ENCODE measurements at places on chromosomes 12 and 14. TPM values are rescaled to one million over a fixed set of nuclear protein-coding genes. Genes with fewer than 3 reads are reported as not detected.

PIANP gene
- 15.4 TPM for total RNA-seq

DNAJC22 gene
- total RNA-seq: 1.1 TPM

PWP1 gene
- 39.8 TPM for total RNA-seq

LRRC9 gene
- 0.65 TPM for total RNA-seq

TAS2R46 gene
- 1.6 TPM for total RNA-seq

RNASE7 gene
- not detected for total RNA-seq

SLC38A4 gene
- not detected for total RNA-seq

NFYB gene
- total RNA-seq: 38.5 TPM

CLEC4E gene
- total RNA-seq: not detected

KRT77 gene
- not detected for total RNA-seq

DTX3 gene
- not detected for total RNA-seq

BAZ2A gene
- 153 TPM for total RNA-seq

CLEC14A gene
- not detected for total RNA-seq

TMCC3 gene
- 9.4 TPM for total RNA-seq

KLHL33 gene
- 0.09 TPM for total RNA-seq

VAMP1 gene
- 46.9 TPM for total RNA-seq

FICD gene
- total RNA-seq: 9.9 TPM

ESR2 gene
- 37.7 TPM for total RNA-seq

ESPL1 gene
- 137 TPM for total RNA-seq

SLC7A8 gene
- 11.4 TPM for total RNA-seq

SMIM41 gene
- not detected for total RNA-seq

STAB2 gene
- not detected for total RNA-seq

LRTM2 gene
- total RNA-seq: not detected

BCL11B gene
- total RNA-seq: not detected

KRT76 gene
- total RNA-seq: not detected

SDR9C7 gene
- total RNA-seq: not detected

TUNAR gene
- 0.17 TPM for total RNA-seq

ANKRD33 gene
- total RNA-seq: not detected

CCDC77 gene
- 30.7 TPM for total RNA-seq

B4GALNT1 gene
- total RNA-seq: 3.1 TPM

ANKRD13A gene
- total RNA-seq: 208 TPM

LLPH gene
- total RNA-seq: 34.5 TPM

PRPF40B gene
- total RNA-seq: 26.3 TPM

SSTR1 gene
- not detected for total RNA-seq

CIDEB gene
- total RNA-seq: 1.6 TPM

ACOT2 gene
- total RNA-seq: 6.8 TPM

CFAP54 gene
- total RNA-seq: not detected

SDS gene
- total RNA-seq: not detected

KRT79 gene
- not detected for total RNA-seq

IAPP gene
- total RNA-seq: not detected

TPPP2 gene
- total RNA-seq: not detected

KMT2D gene
- total RNA-seq: 122 TPM

SOAT2 gene
- total RNA-seq: 1.2 TPM

CCDC196 gene
- total RNA-seq: not detected

NTN4 gene
- not detected for total RNA-seq

NAV3 gene
- 0.85 TPM for total RNA-seq

WNT1 gene
- not detected for total RNA-seq

MAP3K9 gene
- 6.4 TPM for total RNA-seq
